Sciatic nerve (tissue), 2 donors: ENCODE measurements at places on chromosomes 5 and 9.

- DNase-seq: no peak
These were observed 13.7 kb downstream of the SLC9A3 start for GRCh38 chr5:510521-510920.

GRCh38 chr9:68668127-68668526 is 36.9 kb upstream of the PIP5K1B start:
- no peak for DNase-seq

GRCh38 chr9:134342746-134343115 is 16.5 kb downstream of the RXRA start:
- DNase-seq: no peak

GRCh38 chr9:135268981-135269380 is 181.5 kb downstream of the OLFM1 start:
- no peak for DNase-seq

DNA sequence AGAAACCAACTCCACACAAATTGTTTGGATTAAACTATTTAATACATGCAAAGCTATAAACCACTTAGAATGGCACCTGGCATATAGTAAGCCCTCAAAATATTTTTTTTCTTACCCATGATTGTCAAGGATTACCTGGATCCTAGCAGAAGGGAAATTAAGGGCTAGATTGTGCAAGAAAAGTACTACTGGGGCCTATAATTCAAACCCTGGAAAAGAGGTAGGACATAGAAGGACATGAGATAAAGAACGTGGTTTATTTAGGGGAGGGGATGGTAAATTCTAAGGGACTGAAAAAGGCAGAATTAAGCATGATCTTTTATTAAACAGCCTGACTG is 14.9 kb upstream of the ARL15 start:
- no peak for DNase-seq

DNA sequence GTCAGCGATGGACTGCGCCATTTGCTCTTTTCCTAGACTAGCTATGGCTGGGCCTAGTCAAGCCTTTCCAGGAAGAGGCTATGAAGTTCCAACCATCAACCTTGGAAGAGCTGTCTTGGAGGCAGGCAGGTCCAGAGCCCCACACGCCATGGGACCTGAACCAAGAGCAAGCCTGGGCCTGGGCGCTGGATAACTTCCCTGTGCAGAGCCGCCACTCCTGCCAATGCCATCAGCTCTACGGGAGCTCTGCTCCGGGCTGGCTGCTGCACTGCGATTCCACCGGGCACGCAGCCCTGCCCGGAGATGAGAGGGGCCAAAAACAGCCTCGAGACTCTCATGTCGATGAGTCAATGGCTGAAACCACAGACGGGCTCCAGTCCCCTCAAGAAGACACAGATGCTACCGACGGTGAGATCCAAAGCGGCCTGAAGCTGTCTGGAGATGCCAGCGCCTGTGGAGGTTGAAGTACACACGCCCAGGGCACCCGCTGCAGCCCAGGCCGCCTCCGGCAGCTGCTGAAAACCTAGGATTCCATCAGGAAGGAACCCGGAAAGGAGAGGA is 103.7 kb upstream of the SELENOP start:
- no peak for DNase-seq

- no peak for DNase-seq
These were observed 20.1 kb downstream of the CLPTM1L start for GRCh38 chr5:1324719-1325190.

DNA sequence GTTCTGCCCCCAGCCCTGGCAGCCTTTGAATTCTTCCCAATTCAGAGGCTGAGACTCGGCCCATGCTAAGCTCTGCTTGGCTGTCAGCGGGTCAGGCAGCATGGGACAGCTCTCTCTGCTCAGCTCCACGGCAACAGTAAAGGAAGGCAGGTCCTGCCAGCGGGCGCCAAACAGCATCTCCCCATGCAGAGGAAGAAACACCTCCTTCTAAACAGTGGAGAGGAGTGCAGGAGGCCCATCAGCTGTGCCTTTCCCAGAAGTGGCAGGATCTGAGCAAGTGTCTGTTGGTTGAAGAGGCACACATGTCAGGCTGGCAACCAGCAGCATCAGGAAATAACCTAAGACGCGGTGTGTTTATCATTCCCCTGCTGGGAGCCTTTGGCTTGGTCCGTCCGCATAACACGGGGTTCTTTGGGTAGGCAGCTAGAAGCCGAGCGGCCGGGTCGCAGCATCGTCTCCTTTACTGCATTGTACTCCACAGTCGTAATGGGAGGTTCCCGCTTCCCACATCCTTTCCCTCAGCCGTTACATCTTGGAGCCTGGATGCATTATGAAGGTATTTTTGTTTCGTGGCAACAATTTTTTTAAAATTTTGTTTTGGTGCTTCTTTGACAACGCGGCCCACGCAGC is 42.7 kb upstream of the NCS1 start:
- DNase-seq: no peak

DNA sequence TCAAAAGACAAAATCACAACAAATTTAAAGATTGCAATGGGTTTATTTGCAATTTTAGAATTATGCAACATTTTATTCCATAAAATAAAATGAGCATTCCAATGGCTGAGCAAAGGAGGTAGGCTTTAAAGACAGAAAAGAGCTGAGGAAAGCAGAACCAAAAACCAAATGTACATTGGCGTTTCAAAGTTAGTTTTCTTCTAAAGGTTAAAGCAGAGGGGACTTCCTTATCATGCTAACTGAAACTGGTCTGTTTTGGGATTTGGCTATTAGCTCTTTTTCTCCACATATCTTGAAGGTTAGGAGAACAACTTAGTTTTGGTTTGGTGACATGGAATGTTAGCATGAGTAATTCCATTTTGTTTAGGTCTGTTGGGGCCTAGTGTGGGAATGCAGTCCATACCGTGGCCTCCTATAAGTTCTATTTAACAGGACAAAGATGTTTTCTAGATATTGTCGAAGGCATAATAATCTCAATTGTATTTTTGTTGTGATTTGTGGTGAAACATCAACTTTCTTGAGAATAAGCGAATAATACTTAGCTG is 20.3 kb downstream of the DCP2 start:
- DNase-seq: no peak

DNA sequence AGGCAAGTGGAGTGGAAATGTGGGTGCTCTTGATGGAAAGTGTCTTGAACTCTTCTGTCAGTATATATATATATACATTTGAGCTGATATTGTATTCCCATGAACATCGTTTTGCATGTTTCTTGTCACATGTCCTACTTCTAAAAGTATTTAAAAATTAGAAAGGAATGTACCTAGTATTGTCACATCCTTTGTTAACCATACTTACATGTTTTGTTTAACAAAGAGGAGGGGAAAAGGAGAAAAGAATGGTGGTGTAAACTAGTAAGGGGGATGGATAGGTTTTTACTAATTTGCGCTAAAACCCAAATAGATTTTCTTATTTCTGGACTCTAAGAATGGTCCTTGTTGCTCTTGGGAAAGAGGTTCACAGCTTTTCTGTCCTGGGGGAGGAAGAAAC is 181.7 kb downstream of the GOLPH3 start:
- no peak for DNase-seq

GRCh38 chr9:93278144-93278543 is 94.2 kb downstream of the WNK2 start:
- DNase-seq: no peak

GRCh38 chr9:89597711-89598362 is 7.0 kb upstream of the GADD45G start:
- DNase-seq: peak; percentile 62

DNA sequence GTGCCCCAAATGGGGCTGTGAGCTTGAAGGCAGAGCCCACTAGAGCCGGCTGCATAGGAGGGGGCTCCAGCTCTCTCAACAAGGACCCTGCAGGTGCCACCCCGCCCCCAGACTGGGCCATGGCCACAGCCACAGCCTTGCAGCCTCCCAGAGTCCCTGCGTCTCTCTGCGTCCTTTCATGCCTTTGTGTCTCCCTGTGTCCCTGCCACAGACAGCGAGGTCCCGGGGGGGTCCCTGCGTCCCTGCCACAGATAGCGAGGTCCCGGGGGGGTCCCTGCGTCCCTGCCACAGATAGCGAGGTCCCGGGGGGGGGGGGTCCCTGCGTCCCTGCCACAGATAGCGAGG is 6.3 kb downstream of the NOXA1 start:
- no peak for DNase-seq

GRCh38 chr5:147939431-147940114 is 33.2 kb upstream of the C5orf46 start:
- DNase-seq: no peak

GRCh38 chr5:142109331-142110045 is 909 bp downstream of the NDFIP1 start:
- DNase-seq: no peak

DNA sequence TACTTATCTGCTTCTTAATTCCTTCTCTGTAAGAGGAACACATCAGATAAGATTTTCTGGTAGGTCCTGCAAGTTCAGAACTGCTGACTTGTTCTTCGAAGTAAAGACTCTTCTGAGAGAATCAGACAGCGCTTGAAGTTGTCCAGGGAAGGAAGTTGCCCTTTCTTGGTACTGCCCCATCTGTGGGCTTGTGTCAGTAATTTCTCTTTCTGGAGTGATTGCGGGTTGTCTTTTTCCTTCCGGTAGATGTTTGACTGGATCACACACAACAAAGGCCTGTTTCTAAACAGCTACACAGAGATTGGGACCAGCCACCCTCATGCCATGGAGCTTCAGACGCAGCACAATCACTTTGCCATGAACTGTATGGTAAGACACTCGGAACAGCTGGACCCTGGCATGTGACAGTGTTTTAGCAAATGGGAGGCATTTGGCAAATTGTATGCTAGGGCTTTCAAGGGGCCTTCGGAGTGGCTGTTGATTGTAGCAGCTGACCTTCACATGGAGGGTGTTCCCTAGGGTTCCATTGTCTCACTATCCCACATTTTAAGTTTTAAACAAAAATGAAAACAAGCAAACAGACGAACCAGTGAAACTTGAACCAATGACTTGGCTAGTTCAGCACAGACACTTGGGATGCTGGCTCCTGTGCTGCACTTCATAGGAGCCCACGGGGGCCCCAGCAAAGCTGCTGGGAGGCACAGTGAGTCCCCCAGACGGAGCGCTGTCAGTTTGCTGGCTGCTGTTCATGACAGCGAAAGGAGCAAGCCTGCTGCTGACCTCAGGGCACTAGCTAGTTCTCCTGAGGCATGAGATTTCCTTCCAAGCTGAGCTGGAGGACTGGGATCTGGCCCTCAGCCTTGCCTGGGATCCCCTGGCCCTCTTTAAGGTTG is 149.9 kb downstream of the TRIO start:
- no peak for DNase-seq

DNA sequence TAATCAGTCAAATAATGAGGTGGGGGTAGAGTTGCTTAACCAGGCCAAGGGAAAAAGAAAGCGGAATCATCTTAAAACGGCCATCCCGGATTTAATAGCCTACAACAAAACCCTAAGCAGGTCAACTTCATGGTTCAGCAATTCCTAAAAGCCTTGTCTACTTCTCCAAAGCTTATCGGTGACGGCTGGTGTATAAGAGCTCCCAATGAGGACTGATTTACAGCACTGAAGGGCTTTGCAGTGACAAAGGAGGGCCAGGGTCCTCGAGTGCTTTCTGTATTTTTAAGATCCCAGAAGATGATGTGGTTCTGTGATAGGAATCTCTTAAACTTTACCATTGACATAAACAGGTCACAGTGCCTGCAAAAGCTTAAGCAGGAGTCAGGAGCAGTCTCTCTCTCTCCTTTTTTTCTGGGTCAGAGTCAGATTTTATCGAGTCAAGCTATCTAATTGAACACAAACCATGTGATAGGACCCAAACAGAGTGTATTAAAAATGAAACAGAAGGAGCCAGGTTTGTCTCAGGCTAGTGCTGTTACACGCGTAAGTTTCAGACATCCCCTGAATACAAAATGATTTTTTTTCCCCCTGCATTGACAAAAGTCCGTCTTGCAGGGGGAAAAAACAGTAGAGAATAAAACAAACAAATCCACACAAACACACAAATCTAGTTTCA is 663.6 kb upstream of the ZNF608 start:
- no peak for DNase-seq

DNA sequence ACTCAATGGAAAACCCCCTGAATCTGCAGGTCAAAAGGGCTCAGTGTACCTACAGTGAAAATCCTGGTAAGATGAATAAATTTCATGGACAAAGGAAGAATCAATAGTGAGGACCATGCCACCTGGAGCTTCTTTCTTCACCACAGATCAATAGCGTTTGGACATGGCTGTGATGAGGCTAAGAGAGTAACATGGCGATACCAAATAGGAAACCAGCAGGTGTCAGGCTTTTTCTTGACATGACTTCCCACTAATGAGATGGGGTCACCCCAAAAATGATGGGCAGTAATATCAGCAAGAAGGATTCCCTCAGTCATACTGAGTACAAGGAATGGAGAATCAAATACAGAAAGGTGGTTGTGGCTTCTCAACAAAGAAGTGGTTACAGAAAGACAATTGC is 208.5 kb upstream of the PLPPR1 start:
- DNase-seq: no peak

DNA sequence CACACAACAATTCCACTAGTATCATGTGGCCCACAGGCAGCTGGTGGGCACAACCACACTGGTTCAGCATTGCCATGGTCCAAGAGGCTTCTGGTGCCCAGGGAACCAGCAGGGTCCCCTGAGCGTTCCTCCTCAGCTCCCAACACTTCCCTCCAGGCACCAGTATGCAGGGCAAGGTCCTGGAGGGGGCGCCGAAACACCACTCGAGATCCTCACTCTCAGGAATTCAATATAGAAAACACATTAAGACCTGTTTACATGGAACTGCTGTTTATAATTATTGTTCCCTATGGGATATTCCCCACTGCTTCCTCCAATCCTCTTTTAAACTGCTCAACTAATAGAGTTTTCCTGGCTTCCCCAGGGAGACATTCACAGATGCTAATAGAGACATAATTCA is 91.9 kb upstream of the GABRP start:
- DNase-seq: no peak

GRCh38 chr9:135804581-135805421 is 102.5 kb downstream of the CAMSAP1 start:
- no peak for DNase-seq

DNA sequence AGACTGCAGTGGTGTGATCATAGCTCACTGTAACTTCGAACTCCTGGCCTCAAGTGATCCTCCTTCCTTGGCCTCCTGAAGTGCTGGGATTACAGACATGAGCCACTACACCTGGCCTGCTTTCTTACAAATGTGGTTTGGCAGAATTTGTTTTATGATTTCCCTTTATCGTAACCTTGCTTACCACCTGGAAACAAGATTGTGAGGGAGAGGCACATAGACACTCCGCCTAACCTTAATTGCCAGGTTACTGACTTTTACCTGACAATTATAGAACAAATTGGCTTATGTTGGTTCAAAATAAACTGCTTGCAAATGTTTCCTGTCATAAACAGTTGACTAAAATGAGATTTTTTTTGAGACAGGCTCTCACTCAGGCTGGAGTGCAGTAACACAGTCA is 26.8 kb upstream of the HMGCR start:
- no peak for DNase-seq

DNA sequence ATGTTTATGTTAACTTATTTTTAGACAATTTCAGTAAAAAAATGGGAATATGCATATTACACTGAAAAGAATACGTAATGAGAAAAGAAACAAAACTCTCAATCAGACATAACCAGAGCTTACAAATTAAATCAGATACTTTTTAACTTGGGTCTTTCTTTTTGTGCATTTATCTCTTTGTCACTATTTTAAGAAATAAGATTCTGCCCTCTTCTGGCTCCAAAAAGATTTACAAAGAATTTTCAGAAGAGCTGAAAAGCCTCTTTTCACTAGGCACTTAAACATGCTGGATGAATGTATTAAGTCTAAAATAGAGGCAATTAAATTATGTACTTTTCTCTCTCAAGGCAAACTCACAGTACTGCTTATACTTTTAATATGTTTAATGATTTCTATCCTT is 55.5 kb downstream of the CEP120 start:
- no peak for DNase-seq

- DNase-seq: no peak
These were observed 10.7 kb upstream of the SEC16A start for GRCh38 chr9:136493567-136493971.

GRCh38 chr9:122371846-122372245 is 1.0 kb downstream of the PTGS1 start:
- no peak for DNase-seq
